ENCODE measurements at places on chromosomes 12 and 14. TPM values are rescaled to one million over a fixed set of nuclear protein-coding genes. Genes with fewer than 3 reads are reported as not detected.

The OR4K2 gene
- total RNA-seq: not detected

The CBLN3 gene
- total RNA-seq: 1.5 TPM

The MUCL1 gene
- total RNA-seq: not detected

The ETFBKMT gene
- total RNA-seq: 2.5 TPM

The ZFYVE21 gene
- 55.0 TPM for total RNA-seq

The ACACB gene
- 2.3 TPM for total RNA-seq

The OR4E2 gene
- total RNA-seq: not detected

The RAPGEF3 gene
- 5.1 TPM for total RNA-seq

The MYF5 gene
- total RNA-seq: not detected

The EML1 gene
- total RNA-seq: 27.2 TPM

The CLEC1A gene
- under 0.01 TPM for total RNA-seq

The TAS2R30 gene
- 4.2 TPM for total RNA-seq

The CCDC196 gene
- total RNA-seq: not detected

The ESYT1 gene
- total RNA-seq: 307 TPM

The KERA gene
- total RNA-seq: not detected

The TSPAN19 gene
- not detected for total RNA-seq

The SLC6A15 gene
- 0.77 TPM for total RNA-seq

The SLC17A8 gene
- total RNA-seq: not detected

The STYK1 gene
- total RNA-seq: 2.0 TPM

The BMAL2 gene
- 29.9 TPM for total RNA-seq

The MARCHF9 gene
- 0.77 TPM for total RNA-seq

The CRACR2A gene
- total RNA-seq: 10.7 TPM

The ZDHHC22 gene
- not detected for total RNA-seq

The TMEM132C gene
- total RNA-seq: not detected

The ACOT4 gene
- total RNA-seq: 1.4 TPM

The PLA2G1B gene
- total RNA-seq: not detected

The SLC6A13 gene
- total RNA-seq: 0.19 TPM

The FAM90A1 gene
- 0.28 TPM for total RNA-seq

The DNAI7 gene
- 0.28 TPM for total RNA-seq

The CLEC9A gene
- not detected for total RNA-seq

The KIF5A gene
- total RNA-seq: 0.28 TPM

The GPR68 gene
- 0.96 TPM for total RNA-seq
